ENCODE measurements at places on chromosomes 1 and 21.

DNA sequence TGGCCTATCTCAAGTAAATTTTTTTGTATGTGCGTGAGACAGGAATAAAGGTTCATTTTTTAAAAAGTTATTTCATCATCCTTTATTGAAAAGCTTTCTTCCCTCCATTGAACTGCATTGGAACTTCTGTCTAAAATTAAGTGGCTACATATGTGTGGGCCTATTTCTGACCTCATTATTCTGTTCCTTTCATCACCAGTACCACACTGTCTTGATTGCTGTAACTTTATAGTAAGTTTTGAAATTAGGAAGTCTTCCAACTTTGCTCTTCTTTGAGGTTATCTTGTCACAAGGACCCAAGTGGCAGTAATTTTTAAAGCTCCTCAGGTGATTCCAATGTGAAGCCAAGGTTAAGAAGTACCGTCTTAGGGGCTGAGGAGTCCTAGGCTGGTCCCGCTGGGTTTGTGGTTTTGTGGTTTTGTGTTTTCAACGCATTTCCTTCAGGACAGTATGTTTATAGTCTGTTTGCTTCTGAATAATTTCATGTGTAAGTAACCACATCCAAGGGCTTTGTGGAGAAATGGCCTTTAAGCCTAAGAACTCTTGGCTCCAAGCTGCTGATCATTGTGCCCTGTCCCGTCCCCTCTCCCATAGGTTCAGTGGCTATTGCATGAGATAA, 12.4 kb upstream of the SCAF4 start:
- DNase-seq: no peak

GRCh38 chr1:227919906-227920305, 27.8 kb downstream of the WNT9A start:
- DNase-seq: no peak

GRCh38 chr1:8263791-8264190, 54.1 kb upstream of the SLC45A1 start:
- DNase-seq: no peak

GRCh38 chr1:228316589-228317387, 89.8 kb downstream of the TRIM11 start:
- DNase-seq: no peak

DNA sequence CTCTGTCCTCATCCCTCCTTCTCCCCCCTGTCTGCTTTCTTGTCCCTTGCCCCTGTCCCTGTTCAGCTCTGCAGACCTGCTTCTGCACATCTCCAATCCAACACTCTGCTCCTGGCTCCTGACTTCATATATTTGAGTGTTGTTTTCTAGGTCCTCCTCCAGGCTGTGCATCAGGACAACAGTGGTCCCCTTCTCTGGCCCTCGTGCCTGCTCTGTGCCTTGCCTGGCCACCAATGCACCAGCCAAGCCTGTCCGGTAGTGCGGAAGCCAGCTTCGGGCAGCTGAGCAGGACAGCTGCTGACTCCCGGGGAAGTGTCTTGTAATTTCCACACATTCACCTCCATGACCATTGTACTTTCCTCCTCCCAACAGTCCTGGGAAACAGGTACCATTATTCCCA, 203.4 kb upstream of the RAB4A start:
- DNase-seq: no peak

Data from NCI-H2081 treated with DMSO at 0.1 percent for 48 hours (cell line).